ENCODE measurements at places on chromosomes 5 and 9.

DNA sequence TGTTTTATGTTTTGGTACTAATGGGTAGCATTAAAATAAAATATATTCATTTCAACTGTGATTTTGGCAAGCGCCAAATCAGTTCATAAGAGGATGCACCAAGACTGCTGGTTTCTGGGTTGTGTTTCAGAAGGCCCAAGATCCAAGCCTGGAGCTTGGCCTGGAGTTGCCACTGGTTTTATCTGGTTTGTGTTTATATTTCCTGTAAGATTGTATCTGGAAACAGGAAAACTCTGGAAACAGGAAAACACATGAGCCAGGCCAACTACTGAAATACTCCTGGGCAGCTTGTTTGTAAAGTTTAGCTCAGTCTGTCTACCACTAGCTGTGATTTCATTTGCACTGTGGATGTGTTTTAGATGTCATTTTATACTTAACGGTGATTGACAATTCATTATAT is 5.5 kb downstream of the FSTL4 start:
- DNase-seq = no peak

- no peak for DNase-seq
Measured at GRCh38 chr9:133735415-133735775, 2.8 kb downstream of the SARDH start.

DNA sequence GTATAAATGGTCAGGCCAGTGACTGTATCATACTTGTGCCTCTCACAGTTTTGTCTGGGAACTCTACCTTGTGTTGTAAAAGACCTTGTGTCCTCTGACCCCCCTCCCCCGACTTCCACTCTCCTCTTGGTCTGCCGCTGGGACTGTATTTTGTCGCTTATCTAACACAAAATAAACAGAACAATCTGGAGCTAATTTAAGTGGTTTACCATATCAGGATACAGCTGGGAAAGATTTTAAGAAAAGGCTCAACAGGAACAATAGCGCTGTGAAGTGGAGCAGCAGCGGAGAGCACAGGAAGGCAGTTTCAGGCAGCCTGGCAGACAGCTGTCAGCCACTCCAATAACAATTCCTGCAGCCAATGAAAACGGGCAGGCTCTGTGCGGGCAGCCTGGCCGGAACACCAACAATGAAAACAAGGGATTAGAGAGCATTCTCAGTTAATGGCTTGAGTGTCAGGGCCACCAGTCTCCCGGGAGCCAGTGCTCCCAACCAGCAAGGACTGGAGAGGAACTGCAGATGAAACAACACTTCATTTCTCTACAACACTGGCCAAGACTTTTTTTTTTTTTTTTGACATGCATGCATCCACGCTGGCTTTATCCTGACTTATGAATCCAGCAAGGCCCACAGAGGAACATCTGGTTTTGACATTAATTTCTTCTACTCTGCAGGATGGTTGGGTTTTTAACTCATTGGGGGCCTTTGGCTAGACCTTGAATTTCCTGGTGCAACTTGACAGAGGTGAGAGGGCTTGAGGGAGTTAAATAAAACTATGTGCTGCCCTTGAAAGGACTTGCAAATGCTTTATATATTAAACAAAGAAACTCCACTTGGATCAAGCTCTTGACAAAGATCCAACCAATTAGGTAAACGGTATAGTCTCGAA is 76.7 kb downstream of the ARSB start:
- DNase-seq = no peak

DNA sequence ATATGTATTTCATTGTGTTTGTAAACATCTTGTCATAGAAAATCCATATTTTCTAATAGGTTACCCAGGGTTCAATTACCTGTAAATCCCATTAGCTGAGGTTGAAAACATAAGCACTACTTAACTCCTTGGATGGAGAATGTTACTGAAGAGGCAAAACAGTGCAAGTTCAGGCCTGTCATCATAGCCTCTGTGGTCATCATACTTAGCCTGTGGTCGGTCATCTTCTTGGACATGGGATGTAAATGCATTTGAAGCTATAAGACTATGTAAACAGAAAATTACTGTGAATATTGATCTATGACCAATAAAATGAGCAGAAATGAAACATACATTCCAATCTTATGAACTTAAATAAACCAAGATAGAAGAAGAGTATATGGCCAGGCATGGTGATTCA is 164.7 kb downstream of the CHSY3 start:
- no peak for DNase-seq

DNA sequence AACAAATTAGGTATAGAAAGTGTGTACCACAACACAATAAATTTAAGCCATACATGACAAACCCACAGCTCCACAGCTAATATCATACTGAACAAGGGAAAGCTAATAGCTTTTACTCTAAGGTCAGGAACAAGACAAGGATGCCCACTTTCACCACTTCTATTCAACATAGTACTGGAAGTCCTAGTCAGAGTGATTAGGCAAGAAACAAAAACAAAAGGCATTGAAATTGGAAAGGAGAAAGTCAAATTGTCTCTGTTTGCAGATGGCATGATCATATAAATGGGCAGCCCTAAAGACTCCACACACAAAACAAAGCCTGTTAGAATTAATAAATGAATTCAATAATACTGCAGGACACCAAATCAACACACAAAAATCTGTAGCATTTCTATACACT is 548.8 kb downstream of the CTNND2 start:
- no peak for DNase-seq

DNA sequence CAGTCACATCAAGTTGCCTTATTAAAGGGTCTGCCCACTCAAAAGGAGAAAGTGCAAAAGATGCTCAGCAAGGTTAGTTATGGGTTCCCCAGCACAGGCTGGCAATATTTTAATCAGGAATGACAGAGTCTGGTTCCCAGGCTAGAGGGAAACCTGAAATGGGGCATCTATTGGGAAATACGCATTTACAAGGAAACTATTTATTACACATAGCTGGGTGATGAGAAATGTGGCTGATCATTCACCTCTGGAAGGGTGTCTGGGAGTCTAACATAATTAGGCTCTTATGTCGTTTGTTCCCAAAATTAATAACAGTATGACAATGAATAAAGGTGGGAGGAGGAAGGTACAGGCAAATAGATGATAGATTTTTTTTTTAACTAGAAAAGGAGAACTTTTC is 314.7 kb downstream of the ENC1 start:
- no peak for DNase-seq

GRCh38 chr5:160378330-160378729 is 7.9 kb upstream of the C1QTNF2 start:
- no peak for DNase-seq

- no peak for DNase-seq
Measured at GRCh38 chr5:127375544-127376091, 85.0 kb downstream of the MEGF10 start.

DNA sequence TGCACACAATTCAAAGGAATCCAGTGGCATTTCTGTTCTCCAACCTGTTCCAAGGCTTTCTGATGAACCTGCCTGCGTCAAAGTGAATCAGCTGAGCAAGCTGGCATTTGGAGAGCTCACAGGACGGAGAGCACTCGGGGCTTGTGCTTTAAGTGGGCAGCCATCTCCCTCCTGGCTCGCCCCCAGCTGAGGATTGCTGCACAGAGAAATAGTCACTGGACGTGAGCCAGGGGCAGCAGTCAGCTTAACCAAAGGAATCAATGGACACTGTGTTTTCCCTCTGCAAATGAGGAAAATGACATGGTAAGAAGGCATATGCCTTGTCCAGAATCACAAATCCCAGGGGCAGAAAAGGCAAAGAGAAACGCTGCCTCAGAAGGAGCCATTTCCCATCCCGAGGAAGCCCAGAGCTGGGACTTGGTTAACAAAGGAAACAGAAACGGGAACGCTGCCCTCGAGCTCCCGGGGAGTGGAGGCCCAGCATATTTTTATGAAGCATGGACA is 299.4 kb downstream of the ZSWIM6 start:
- DNase-seq = no peak

DNA sequence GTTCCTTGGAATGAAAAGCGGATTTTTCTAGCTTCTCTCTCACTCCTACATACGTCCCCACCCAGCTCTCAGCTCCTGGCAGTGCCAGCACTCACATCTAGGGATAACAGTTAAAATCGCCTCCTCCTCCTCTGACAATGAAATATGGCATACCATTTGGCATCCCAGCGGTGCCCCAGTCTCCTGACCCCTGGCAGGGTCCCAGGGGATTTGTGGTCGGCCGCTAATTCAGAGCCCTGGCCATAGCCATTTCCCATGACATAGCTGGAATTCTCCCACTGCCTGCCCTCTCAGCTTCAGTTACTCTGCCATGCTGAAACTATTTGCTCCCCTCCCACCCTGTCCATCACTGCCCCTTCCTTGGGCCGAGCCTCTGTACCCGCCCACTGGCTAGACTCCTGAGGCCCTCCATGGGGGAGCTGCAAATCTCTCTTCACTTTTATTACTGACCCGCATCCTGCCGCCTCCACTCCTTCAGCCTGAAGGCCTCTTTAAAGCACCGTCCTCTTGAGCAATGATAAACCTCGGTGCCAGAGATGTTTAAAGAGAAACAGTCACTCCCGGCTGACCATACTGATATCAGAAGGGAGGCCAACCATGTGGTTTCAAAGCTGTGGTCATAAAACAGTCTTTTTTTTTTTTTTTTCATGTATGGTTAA is 139.8 kb downstream of the SLIT3 start:
- no peak for DNase-seq

DNA sequence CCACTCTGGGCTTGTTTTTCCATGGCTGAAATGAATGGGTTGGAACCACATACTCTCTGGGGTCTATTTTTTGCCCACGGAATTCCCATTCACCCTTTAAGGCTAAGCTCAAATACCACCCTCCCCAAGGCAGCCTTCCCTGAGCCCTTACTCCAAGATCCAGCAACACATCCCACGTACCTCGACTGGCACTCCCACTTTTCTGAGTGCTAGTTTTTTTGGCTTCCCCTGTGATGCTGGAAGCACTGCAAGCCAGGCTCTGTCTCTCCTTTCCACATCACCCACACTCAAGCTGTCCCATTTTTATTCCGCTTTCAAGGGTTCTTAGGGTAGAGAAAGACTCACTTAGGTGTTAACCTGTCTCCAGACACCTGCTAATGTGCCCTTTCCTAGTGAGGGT is 6.0 kb downstream of the ST6GALNAC6 start:
- DNase-seq = no peak

- no peak for DNase-seq
Measured at GRCh38 chr5:87120518-87121303, 147.0 kb upstream of the RASA1 start.

DNA sequence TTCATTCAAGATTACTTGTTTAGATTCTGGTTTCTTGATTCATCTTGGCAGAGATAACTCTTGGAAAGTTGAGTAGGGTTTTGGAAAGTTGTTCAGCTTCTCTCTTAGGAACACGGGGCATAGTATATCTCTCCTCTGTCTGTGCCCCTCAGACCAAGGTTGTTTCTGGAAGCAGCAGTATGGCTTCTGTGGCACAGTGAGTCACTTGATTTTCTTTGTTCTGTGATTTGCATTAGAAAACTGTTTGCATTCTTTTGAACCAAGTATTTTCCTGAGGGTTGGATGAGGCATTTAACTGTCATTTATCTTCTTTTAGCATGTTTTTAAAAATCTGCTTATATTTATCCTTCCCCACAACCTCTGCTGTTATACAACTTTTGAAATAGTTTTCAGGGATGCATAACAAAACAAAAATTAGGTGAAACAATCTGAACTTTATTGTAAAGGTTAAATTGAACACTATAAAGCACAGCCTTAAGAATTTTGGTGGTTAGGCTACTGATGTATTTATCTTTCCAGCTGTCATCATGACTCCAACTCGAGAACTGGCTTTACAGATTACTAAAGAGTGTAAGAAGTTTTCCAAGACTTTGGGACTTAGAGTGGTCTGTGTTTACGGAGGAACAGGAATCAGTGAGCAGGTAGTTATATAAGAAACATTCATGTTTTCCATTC is 26.5 kb downstream of the DDX46 start:
- DNase-seq = no peak

DNA sequence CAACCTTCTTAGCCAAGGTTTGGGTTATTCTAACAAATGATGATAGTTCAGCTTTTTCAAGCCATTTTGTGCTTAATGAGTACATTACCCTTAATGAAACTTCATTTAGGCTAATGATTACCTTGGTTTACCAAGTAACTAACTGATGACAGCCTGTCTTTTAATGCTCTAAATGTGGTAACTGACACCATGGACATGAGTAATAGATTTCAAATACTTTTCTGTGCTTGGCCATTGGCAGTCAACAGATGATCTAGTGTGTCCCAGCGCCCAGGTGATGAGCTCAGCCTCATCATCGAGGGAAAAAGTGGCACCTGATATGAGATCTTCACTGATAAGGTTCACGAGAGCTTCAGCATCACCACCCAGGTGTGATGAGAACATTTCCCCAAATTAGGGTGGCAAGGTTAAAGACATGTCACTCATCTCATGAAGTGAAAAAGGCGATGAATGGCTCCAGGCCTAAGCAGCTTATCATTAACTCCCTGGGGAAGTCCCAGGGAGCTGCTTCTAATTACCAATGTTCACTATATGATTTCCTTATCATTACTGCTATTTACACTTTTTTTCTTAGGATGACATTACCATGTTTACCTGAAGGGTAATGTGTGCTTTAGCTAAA is 296.0 kb downstream of the SPOCK1 start:
- no peak for DNase-seq

- DNase-seq = no peak
Measured at GRCh38 chr5:3518051-3518450, 77.6 kb upstream of the IRX1 start.

DNA sequence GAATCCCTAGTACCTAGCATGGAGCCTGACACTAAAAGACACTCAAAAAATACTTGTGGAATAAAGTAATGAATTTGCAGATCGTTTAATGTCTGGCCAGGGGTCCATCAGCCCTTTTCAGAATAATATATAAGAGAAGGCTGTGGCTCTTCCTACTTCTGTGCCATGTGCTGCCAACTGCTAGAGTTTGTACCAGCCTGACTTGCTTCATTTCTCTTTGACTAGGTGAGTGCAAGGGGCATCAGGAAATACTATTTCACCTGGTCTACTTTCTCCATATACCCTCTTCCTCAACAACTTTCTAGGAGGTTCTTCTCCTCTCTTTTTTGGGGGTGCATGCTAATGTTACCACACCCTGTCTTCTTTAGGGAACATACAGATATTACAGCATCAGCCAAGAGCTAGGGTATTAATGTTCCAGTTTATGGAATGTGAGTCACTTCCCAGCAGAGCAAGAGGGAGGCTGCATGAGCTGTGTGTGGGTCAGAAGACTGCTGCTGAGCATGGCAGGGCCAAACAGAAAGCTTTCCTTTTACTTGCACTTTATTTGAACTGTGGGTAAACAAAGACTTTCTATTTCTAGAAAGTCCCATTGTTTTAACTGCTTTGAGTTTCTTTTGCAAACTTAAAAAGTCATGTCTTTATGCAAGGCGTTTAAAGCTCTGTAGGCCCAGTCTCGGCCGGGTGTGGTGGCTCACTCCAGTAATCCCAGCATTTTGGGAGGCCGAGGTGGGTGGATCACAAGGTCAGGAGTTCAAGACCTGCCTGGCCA is 158.9 kb downstream of the ADAMTSL1 start:
- DNase-seq = no peak

DNA sequence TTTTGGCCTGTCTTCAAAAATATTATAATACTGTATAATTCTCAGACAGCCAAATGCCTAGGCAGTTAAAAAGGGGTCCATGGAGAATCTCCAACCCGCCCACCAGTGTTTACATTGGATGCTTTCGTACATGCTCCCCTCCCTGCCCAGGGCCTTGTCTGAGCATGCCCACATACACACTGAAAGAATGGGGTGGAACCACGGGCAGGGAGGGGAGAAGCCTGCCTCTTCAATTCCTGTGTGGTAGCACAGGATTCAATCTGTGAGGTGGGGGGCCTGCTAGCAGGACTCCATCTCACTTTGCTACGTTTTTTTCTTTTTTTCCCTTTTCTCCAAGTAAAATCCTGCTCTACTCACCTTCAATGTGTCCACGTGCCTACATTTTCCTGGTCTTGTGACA is 314.7 kb upstream of the GRAMD2B start:
- no peak for DNase-seq

- no peak for DNase-seq
Measured at GRCh38 chr5:141685591-141685990, 3.6 kb upstream of the ARAP3 start.
